Inflammatory macrophage (primary cell): ENCODE measurements at places on chromosomes 1 and 21.

- DNase-seq: no peak
Observed at GRCh38 chr1:214401666-214402065, 120.7 kb downstream of the SMYD2 start.

DNA sequence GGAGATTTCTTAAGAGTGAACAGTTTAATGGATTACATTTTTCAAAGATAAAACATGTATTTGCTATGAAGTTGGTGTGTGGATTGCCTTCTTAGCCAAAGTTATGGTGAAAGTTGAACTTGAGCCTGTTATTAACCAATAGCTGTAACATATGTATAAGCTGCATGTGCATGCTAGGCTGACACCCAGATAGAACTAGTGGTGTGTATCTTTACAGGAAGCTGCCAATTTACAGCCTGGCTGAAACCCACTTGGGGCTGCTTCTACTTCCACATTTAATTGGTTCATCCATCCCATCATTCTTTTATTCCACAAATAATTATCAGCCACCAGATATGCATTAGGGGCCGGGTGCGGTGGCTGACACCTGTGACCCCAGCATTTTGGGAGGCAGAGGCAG is 3.3 kb downstream of the PLA2G5 start:
- no peak for DNase-seq

- no peak for DNase-seq
Observed at GRCh38 chr1:156970017-156970416, 49.6 kb downstream of the LRRC71 start.

- no peak for DNase-seq
Observed at GRCh38 chr1:7784492-7785071, 491 bp downstream of the PER3 start.

DNA sequence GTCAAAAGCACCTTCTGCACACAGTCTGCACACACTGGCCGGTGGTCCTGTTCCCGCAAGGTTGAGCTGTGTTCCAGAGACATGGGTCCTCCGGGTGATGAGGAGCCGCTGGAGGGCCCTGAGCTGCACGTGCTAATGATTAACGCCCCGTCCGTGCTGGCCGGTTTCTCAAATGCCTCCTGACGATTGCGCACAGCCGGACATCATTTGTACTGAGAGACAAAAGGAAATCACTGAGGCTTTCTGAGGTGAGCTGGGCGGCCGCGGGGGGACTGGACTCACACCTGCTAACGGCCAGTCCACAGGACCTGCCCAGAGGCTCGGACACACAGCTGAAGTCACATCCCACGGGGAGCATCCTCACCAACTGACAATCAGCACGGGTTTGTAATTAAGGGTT is 29.2 kb downstream of the POFUT2 start:
- DNase-seq: no peak

GRCh38 chr1:184247671-184248070 is 139.2 kb upstream of the C1orf21 start:
- no peak for DNase-seq

GRCh38 chr1:97621955-97622354 is 298.9 kb downstream of the DPYD start:
- DNase-seq: no peak

DNA sequence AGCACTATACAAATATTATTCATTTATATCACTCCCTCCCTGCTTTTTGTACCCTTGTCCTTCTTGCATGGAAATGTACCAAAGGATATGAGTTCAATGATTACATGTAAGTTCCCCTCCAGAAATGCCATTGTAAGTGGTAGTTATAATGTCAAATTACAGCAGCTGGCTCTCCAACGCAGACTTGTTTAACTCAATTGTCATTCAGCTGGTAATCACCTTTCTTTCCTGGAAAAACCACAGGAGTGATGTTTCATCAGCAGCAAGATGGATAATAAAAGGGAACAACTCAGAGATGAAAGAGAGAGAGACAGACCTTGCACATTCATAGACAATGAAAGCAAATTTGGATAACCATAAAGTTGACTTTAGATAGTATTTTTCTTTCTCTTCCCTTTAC is 578.6 kb upstream of the PBX1 start:
- DNase-seq: no peak

DNA sequence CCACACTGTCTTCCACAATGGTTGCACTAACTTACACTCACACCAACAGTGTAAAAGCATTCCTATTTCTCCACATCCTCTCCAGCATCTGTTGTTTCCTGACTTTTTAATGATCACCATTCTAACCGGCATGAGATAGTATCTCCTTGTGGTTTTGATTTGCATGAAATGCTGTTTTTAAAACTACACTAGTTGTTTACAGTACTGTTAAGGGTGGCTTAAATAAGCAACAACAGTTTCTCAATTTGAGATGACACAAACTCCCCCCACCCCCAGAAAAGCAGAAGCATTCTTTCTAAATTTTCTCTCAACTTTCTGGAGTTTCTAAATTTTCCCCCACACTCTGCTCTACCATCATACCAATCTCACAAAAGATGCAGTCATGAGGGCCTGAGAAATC is 7.1 kb upstream of the SLAMF7 start:
- peak; percentile 78 for DNase-seq

GRCh38 chr1:157697781-157698569 is 2.6 kb downstream of the FCRL3 start:
- no peak for DNase-seq

- DNase-seq: no peak
Observed at GRCh38 chr1:229040630-229041358, 230.1 kb upstream of the RAB4A start.

GRCh38 chr21:34576041-34576511 is 38.8 kb downstream of the RCAN1 start:
- DNase-seq: no peak

DNA sequence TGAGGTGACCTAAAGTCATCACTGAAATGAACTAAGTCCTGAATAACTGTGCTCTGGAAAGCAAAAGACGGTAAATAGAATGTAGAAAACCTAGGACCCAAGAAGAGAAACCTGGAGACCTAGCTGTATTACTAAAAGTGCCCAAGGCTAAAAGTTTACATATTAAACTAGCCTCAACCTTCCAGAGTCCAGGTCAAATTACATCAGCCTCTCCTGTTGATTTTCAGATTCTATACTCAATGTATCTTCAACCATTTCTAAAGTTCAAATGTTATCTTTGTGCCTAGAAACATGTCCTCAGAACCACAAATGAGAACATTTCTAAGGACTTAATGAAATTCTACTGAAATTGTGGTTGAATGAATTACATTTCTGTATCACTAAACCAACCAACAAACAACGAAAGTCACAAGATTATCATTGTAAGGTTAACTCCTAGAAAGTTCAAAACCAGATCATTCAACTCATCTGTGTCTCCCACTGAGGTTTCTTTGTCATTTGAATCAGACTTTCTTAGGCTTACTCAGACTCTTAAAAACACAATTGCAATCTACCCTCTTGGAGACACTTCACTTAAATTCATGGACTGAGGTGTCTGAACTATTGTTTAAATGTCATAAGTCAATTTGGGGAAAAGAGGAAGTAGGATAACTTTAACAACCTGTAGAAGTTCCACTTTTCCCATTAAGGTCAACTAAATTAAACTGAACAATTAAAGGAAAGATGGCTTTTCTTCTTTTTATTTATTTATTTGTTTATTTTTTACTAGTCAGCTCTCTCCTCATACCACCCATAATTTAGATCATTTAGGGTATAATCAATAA is 207.7 kb downstream of the BARHL2 start:
- DNase-seq: no peak

DNA sequence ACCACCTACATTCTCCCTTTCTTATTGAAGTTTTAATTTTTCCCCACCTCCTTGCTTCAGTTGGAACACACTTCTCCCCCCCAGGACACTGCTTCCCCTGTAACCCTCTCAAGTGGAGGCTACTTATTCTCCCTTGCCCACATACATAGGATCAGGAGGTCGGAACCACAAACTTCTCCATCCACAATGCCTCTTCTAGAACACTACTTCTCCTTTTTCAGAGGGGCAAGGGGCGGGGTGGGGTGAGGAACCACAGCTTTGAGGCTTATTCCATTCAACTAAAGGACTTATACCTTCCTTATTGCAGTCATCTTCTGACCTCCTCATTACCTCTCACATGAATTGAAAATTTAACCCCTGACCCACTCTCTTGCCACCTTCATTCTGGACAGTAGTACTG is 81.3 kb downstream of the NEK7 start:
- DNase-seq: peak; percentile 85

DNA sequence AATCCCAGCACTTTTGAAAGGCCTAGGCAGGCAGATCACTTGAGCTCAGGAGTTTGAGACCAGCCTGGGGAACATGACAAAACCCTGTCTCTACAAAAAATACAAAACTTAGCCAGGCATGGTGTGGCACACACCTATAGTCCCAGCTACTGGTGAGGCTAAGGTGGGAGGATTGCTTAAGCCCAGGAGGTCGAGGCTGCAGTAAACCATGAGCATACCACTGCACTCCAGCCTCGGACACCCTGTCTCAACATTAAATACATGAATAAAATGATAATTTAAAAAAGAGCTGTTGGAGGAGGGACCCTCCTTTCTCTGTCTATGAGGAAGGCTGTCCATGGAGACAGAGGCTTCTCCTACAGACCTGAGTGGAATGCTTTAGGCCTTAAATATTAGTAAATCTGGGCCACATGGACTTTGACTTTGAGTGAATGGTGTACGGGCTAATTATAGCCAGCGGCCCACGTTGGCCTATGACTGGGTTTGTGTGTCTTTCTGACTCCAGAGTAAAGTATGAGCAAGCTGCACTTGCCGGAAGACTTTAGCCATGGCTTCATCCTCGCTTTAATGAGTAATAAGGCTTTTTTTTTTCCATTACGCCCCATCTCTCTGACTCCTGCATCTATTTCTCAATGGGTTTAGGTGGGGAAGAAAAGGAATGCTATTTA is 21.3 kb downstream of the RAB3B start:
- DNase-seq: no peak

DNA sequence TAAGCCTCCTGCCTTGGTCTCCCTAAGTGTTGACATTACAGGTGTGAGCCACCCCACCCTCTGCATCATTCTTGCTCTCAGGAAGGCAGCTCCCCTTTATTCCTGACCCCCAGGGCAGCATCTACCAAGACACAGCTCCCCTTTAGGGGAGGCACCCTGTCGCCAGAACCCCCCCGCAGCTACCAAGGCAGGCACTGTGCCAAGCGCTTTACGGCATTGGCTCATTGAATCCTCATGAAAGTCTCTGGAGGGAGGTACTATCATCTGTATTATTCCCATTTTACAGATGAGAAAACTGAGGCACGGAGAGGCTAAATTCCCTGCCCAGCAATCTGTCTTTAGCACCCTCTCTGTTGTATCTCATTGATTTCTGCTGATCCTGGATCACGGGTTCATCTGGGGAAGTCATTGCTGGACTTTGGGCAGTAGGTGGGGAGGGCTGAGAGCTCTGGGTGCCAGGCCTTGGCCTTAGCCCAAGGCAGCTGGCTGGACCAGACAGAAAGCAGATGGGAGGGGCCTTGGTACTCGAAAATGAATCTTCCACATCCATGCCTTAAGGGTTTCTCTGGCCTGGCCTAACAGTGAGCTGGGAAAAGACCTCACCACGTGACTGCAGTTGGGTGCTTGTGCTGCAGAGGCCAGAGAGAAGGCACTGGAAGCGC is 5.9 kb downstream of the PLOD1 start:
- no peak for DNase-seq

GRCh38 chr1:62727656-62728407 is 39.6 kb upstream of the DOCK7 start:
- DNase-seq: no peak

DNA sequence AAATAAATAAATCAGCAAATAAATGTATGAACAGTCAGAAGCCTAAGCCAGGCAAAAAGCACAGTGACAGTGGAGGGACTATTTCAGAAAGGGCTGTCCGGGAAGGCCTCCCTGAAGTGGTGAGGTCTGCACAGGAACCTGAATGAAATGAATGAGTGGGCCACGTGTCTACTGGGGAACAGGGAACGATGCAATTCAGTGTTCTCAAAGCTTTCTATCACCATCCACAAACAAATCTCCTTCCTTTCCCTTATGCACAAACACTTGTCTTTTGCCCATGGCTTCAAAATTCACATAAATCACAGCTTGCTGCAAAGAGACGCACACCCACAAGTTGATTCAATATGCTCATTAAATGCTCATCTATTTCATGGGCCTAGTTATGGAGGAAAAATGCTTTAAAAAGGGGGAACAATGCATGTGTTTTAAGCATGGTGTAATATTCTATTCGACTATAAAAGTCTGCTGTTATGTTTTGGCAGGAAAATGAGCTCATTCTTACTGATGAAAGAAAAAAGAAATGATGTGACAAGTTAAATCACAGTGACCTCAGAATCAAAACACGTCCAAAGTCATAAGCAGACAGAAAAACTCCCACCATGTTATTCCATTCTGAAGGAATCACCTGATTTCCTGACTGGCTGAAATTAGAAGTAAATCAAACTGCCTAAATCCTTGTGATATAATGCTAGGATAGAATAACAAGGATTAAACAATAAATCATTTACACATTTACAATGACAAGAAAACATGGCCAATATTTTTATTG is 21.6 kb downstream of the URB1 start:
- DNase-seq: peak; percentile 12

GRCh38 chr1:229397762-229398161 is 36.1 kb downstream of the ACTA1 start:
- DNase-seq: no peak

DNA sequence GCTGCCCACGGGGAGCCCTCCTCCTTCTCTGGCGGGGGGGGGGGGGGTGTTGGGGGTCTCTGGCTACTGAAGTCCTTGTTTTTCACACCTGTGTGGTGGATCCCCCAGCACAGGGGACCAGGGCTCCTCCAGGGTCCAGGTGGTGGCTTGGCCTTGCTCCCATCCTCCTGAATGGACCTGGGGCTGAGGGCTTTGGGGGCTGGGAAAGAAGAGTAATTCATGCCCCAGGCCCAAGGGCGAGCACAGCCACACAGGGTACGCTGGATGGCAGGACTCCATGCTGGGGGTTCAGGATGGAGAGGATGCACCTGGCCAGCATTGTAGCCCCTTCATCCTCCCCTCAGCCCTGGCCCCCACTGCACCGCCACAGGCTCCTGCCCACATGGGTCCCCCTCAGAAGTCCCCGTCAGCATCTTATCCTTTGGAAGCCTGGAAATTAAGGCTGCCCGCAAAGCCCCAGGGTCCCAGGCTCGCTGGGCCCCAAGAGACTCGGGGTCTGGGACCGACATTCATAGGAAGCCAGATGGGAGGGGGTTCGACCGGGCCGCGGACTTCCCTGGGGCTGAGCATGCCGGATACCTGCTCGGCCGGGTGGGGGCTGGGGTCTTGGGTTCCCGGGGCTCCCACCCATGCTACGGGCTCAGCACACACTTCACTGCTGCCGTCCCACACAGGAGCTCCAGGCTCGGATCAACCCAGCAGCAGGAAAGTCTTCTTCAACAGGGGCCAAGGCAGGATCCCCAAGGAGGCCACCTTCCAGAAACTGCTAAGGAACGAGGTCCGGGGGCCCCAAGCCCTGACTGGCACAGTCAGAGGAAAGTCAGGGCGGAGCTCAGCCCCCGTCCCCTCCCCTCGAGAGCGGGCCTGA is 49.0 kb upstream of the ACTRT2 start:
- no peak for DNase-seq

GRCh38 chr1:198156111-198156744 is 570 bp upstream of the NEK7 start:
- peak; percentile 80 for DNase-seq

DNA sequence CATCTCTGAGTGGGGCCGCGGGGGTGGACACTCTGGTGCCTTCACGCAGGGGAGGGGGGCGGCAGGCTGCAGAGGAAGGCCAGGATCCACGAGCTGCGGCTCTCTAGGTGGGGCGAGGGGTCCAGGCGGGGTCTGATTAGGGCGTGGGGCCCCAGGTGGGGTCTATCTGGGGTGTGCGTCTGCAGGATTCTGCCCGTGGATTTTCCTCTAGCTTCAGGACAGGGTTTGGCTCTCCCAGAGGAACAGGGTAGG is 6.3 kb downstream of the JMJD4 start:
- DNase-seq: no peak

- no peak for DNase-seq
Observed at GRCh38 chr1:204295671-204296070, 64.1 kb downstream of the PLEKHA6 start.
